SJSA1 (cell line): ENCODE measurements at places on chromosomes 2 and 18. TPM values are rescaled to one million over a fixed set of nuclear protein-coding genes. Genes with fewer than 3 reads are reported as not detected.

DNA sequence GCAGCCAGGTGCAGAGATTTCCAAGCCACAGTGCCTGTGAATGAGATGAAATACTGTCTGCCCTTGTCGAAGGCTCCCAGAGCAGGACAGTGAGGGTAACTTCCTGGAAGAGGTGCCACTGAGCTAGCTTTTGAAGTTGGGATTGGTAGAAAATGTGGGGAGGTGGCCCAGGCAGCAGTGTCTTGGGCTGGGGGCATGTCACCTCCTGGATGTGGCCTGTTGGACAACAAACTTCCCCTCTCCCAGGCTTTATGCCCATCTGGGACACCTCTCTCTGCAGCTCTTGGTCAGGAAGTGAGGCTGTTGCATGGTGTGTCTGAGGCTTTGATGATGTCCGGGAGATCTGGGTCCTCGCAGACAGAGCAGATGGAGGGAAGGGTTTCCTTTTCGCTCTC is 151.4 kb downstream of the DYSF start:
- peak; percentile 22 for DNase-seq

GRCh38 chr18:11412811-11413210 is 196.6 kb upstream of the SLC35G4 start:
- no peak for DNase-seq

DNA sequence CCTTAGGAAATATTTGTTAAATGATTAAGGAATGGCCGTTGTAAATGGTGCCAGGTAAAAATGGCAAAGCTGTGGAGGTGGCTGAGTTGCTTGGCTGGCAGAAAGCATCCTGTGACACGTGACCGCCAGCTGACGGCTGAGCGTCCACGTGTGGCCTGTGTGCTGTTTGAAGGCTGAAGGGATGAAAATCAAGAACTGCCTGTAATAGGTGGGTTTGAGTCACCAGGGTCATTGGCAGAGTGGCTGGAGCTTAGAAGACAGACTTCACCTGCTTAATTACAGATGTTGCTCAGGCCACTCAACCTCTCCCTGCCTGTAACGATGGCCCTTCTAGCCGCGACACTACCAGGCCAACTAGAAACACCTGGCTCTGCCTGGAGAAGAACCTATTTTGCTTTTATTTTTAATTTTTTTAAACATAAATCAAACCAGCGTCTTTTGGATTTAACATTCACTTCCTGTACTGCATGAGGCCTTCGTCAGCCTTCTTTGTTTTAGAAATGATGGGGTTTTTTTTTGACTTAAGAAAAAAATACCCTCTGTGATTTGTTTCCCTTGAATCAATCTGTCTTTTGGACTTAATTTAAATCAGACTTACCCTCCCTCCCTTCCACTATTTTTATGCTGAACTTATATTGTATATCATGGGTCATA is 206.5 kb downstream of the PRKCE start:
- no peak for DNase-seq

DNA sequence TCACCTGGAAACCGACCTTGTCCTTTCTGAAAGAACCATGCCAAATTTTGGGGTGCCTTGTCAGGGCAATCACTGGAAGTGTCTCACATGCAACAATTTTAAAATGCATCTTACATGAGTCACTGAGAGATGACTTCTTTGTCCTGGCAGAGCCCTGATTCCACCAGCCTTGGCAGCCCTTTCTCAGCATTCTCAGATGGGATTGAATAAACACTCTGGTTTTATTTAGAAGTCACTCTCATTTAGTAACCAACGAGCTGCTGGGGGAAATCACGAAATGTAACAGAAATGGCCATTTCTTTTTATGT is 3.8 kb upstream of the ATP8B1 start:
- peak; percentile 84 for DNase-seq

DNA sequence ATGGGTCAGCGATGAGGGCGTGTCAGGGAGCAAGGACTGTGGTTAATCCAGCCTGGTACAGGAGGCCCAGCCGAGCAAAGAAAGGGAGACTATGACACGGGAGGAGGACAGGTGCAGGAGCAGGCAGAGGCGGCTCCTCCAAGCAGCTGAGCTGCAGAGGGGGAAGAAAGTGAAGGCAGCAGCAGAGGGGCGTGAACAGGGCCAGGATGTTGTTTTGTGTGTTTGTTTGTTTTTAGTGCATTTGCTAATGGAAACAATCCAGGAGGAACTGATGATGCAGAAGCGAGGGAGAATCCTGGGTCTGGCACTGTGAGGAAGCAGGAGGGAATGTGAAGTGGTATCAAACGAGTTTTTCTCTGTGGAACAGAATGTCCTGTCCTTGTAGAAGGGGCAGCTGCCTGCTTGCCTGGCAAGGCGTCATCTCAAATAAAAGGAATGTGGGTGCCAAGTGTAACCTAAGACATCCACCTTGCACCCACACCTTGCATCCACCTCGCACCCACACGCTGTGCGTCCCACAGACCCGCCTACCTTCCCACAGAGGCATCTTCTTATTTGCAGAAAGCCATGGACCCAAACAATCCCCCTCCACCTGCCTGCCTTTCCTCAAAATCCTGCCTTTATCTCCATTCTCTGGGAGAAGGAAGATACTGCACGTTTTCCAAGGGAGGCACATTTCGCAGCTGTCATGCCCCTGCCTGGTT is 134.8 kb downstream of the SH3BP4 start:
- no peak for DNase-seq

The ZNF236 gene
- total RNA-seq: 1.1 and 6.3 TPM in 2 replicates

- DNase-seq: no peak
Measured at GRCh38 chr2:11073251-11073650, 82.0 kb upstream of the SLC66A3 start.

DNA sequence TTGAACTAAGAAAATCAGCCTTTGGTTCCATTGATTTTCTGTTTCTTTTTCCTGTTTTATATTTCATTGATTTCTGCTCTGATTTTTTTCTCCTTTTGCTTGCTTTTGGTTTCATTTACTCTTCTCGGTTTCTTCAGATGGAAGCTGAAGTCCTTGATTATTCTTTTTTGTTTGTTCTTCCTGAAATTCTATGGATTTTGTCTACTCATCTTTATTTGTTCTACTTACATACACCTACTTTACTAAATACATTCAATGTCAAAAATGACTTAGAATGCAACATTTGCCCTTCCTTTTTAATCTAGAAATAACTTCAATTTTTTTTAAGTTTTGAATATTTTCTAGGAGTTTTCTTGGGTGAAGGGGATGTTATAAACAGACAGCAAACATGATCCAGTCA is 612.5 kb downstream of the METTL4 start:
- no peak for DNase-seq

DNA sequence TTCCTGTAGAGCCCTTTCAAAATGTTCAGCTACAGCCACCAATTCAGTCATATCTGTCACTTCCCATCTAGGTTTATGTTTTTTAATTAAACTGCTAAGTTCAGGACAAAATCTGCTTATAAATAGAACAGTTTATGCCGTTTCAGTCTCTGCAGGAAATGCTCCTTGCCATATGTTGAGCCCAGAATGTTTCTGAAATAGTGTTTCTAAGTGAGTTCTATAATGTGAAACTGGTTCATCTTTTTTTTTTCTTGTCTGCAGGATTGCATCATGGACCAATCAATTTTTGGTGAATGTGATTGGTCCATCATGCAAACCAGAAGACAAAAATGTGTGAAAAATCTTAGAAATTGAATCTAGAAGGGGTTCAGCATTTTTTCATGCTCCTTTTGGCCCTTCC is 30.2 kb upstream of the RHOB start:
- DNase-seq: no peak

DNA sequence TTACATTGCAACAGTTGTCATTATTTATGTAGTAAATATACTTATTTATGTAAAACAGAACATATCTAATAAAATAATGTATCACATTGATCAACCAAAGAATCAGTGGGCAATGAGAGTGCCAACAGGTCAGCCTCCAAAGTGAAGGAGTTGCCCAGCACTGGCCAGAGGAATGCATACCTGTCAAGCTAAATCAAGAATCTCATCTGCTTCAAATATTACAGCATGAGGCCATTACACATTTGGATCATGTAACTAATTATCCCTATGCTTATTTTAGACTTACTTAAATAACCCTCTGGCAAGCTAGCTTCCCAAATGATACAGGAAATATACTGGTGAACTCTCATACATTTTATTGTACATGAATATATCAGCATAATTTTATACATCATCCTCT is 1211.7 kb upstream of the ACVR2A start:
- no peak for DNase-seq
